ENCODE measurements at places on chromosomes 4 and X. TPM values are rescaled to one million over a fixed set of nuclear protein-coding genes. Genes with fewer than 3 reads are reported as not detected.

Gene REPS2
- total RNA-seq: 12.5 TPM

Gene RAB41
- not detected for total RNA-seq

Gene PDCL2
- total RNA-seq: not detected

Gene FANCB
- 2.8 TPM for total RNA-seq

Gene XKRX
- 0.20 TPM for total RNA-seq

- no peaks in the 10 kb centered on the region for H3K27me3 ChIP-seq
- no peak for DNase-seq
- H3K36me3 ChIP-seq: no peaks in the 10 kb centered on the region
- peaks cover 4% of the 10 kb centered on the region for H3K4me1 ChIP-seq
Observed at GRCh38 chr4:74364652-74365491, at the start of gene EREG. TSS of gene EREG (plus strand) at chr4:74365145. CDS start at chr4:74365309, 164 bp downstream.

- DNase-seq: no peak
- H3K27me3 ChIP-seq: no peaks in the 10 kb centered on the region
- H3K36me3 ChIP-seq: no peaks in the 10 kb centered on the region
- no peaks in the 10 kb centered on the region for H3K4me1 ChIP-seq
- no peak overlapping the region for H3K4me3 ChIP-seq
- no peak overlapping the region for H3K27ac ChIP-seq
Observed at GRCh38 chrX:55342533-55343501, 78.1 kb upstream of the PAGE3 start.

DNA sequence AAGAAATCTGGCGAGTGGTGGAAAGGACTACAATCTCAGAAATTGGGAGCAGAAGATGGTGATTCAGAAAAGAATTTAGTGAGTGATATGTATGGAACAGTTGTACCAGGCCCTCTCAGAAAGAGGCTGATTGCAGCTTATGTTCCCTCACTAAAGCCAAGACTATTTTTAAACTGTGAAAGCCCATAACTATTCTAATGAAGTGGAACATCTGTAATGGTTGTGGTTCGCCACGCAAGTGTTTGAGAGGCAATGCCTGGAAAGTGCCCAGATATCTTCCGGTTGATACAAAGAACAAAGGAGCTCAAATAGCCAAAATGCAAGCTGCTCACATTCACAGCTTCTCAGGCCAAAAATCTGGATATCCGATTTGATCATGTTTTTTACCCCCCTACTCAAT, 1250.7 kb downstream of the RAPGEF2 start:
- H3K27ac ChIP-seq: no peak overlapping the region
- no peaks in the 10 kb centered on the region for H3K36me3 ChIP-seq
- H3K4me1 ChIP-seq: no peaks in the 10 kb centered on the region
- no peak for DNase-seq

DNA sequence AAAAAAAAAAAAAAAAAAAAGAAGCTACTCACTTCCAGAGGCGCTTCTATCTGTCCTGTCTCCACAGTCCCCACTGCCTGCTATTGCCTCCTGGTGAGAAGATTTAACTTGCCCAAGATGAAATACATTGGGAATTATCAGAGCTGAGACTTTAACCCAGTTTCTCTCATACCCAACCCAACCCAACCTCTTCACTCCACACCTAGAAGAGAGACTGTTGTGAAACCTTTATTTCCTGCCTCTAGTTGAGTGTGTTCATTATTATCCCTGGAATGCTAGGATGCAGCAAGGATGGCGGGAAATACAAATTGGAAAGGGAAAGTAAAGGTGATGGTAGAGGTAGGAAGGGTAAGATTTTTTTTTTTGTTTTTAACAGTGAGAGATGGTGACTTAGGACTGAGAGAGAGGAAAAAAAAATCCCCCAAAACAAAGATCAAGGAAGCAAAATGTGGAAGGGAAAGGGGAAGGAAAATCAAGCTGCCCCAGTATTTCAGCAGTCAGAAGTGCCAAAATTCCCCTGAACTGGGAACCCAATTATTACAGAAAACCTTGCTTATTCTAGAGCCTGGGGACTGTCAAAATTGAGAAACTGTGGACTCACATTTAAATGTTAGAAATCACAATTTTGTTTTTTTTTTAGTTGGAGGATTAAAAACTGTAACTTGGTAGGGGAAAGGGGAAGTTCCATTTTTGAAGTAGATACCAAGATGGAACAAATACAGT, 253.0 kb downstream of the PTTG2 start:
- H3K27ac ChIP-seq: no peak overlapping the region
- H3K4me3 ChIP-seq: no peak overlapping the region
- H3K27me3 ChIP-seq: no peaks in the 10 kb centered on the region
- H3K4me1 ChIP-seq: no peaks in the 10 kb centered on the region
- no peaks in the 10 kb centered on the region for H3K36me3 ChIP-seq
